ENCODE measurements at places on chromosomes 3 and 15.
A peak's percentile ranks its signal among the peaks of the same experiment; 100 is the strongest.

DNA sequence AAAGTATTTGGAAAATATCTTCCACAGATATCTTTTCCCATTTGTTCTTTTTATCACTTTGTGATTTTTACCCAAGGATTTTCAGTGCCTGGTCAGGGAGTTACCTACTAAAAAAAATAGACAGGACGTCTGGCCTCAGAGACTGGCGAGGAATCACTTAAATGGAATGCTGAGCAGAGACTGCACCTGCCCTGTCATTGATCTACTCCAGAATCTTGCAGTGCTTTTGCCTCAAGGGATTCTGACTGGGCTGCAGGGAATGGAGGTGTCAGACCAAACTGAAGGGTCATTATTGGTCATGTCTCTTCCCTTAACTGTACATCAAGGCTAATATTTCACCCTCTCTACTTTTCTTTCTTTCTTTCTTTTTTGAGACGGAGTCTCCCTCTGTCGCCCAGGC lies 12.1 kb upstream of the RYR3 start:
- DNase-seq, result no peak

GRCh38 chr3:20186600-20187004 lies 596 bp upstream of the SGO1 start:
- no peak for DNase-seq

- DNase-seq, result no peak
These were observed 382.9 kb upstream of the DPH6 start for GRCh38 chr15:35928847-35929246.

- no peak for DNase-seq
These were observed 161.4 kb downstream of the RAB11A start for GRCh38 chr15:66030650-66031049.

DNA sequence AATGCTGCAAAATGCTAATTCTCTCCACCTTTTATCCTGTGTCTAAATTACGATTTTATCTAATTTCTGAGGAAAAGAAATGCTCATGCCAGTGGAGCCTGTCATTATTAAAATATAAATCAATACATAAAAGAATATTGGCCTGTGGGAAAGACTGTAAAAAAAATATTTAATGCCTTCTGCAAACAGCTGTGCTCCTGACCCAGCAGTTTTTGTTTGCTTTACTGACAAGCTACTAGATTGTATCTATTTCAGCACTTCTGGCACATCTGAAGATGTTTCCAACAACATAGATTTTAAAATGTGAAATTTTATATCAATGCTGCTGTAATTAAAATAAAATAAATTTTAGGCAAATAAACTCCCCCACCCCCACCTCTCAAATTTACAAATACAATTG lies 493.6 kb upstream of the AGTR1 start:
- no peak for DNase-seq

DNA sequence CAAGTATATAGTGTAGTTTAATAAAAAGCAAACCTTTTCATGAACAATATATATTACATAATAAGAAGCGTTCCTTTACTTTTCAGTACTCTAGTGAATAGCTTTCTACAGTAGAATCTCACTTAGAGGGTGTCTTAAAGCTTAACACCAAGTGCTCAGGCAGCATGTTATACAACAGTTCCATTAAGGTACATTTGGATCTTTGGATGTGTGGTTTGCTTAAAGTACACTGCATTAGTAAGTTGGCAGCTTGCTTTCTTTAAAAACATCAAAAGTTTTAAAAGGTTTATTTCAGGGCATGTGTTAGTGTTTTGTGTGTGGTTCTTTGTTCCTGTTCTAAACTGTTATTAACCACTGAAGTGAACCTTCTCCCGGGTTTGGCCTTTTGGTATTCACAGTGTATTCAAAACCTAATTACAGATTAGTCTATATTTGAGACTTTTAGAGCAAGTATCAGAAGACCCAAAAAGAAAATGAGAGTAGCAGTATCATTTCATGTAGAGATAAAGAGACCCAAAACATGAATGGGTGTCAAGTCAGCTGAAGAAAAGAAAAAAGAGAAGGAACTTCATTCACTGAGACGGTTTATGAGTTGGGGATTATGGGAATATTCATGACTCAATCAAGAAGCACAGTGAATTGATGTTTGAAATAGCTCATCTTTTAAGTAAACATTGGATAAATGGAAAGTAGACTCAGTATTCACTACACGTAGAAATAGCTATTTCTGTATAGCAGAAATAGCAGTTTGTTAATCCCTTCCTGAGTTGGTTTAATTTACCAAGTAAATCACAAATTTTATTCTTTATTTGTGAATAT lies 93.9 kb downstream of the OPA1 start:
- no peak for DNase-seq

GRCh38 chr3:78255403-78255802 lies 1215.5 kb downstream of the ROBO2 start:
- peak; percentile 72 for DNase-seq

- no peak for DNase-seq
These were observed 140.5 kb upstream of the TPM1 start for GRCh38 chr15:62901909-62902546.

- DNase-seq, result no peak
These were observed 18.3 kb upstream of the MYH15 start for GRCh38 chr3:108528459-108529252.

- peak; percentile 40 for DNase-seq
These were observed 108.1 kb downstream of the USP13 start for GRCh38 chr3:179760944-179761343.

GRCh38 chr3:127450331-127450730 lies 140.2 kb downstream of the TPRA1 start:
- DNase-seq, result no peak

DNA sequence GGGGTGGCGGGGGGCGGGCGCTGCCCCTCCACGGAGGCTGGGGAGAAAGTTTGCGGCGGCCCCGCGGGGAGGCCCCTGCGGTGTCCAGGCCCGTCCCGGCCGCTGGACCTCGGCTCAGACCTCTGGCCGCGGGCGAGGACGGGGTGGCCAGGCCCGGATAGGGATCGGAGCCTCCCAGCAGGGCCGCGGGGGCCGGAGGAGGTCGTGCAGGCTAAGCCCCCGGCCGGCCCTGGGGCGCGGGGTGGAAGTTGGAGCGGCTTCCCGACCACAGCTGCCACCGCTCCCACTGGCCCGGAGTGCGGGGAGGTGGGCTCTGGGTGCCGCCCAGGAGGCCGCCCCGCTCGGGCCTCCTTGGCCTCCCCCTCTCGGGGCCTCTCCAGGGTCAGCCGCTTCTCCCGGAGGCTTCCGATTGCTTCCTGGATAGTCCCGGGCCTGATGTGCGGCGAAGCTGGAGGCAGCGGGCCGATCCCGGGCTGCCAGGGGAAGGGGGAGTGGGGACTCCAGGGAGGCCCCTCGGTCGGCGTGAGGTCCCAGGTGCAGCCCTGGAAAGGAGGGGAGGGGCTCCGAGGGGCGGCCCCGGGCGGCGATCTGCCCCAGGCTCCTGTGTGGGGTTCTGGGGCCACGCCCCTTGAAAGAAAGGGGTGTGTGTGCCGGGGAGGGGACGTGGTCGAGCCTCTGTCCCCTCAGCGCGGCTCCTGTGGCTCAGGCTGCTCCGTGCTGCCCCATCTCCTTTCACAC lies 907 bp downstream of the PLXNA1 start:
- DNase-seq, result no peak

DNA sequence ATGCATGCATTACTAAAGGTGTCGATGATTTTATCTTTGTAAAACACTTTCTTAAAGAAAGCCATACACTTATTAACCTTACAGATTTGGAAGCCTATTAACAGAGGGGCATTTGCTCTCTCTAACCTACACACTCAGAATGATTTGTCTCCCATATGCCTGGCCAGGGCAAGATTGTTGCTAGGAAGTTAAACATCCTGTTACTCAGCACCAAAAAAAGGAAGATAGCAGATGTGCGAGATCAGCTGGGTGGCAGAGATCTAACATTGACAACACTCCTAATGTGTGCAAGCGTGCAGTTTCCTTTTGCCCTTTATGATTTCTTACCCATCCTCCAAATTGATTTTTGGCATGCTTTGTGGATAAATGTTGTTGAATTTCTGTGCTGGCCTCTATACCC lies 73.9 kb upstream of the TMEM108 start:
- no peak for DNase-seq

- no peak for DNase-seq
These were observed 43.2 kb upstream of the SMAD6 start for GRCh38 chr15:66658855-66659254.

GRCh38 chr3:67654099-67654843 lies at the start of gene SUCLG2:
TSS of gene SUCLG2 (minus strand) at chr3:67654612. CDS start at chr3:67654586, 26 bp downstream.
- DNase-seq, result peak; percentile 43

DNA sequence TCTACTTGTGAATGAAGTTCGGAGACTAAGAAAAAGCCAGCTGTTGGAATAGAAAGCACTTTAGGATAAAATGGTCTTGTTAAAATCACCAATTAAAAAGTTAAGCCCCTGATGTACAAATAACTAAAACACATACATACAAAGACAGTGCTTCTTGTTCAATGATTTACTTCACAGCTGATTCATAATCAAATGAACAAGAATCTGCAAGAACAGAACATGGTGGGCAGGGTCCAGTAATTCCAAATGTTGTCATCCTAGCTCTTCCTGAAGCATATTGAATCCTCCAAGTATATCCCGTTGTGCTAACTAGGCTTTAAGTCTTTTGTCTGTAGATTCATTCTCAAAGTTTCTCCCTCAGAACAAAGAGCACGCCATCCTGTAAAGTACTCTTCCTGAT lies 24.5 kb downstream of the NIT2 start:
- no peak for DNase-seq

GRCh38 chr3:194101592-194102432 lies 34.1 kb upstream of the HES1 start:
- no peak for DNase-seq

GRCh38 chr3:53700441-53700840 lies 145.8 kb downstream of the CHDH start:
- no peak for DNase-seq
